Lung (tissue), 17 donors: ENCODE measurements at places on chromosomes 4 and X. TPM values are rescaled to one million over a fixed set of nuclear protein-coding genes. Genes with fewer than 3 reads are reported as not detected.

Gene ARMCX5
- polyA plus RNA-seq, result 11.3 TPM

Gene MFAP3L
- 1.4 TPM for polyA plus RNA-seq

Gene NHS
- 0.46 TPM for polyA plus RNA-seq

Gene CLDN2
- not detected for polyA plus RNA-seq

Gene USP51
- polyA plus RNA-seq, result 1.3 TPM

Gene GLOD5
- polyA plus RNA-seq, result 5.1 TPM
